ENCODE measurements at places on chromosomes 2 and 18. TPM values are rescaled to one million over a fixed set of nuclear protein-coding genes. Genes with fewer than 3 reads are reported as not detected.

OSR1 gene
- total RNA-seq = not detected

PSMA8 gene
- total RNA-seq = not detected

- no peak for DNase-seq
Observed at GRCh38 chr2:159879051-159879604, 81.1 kb upstream of the CD302 start.

DNA sequence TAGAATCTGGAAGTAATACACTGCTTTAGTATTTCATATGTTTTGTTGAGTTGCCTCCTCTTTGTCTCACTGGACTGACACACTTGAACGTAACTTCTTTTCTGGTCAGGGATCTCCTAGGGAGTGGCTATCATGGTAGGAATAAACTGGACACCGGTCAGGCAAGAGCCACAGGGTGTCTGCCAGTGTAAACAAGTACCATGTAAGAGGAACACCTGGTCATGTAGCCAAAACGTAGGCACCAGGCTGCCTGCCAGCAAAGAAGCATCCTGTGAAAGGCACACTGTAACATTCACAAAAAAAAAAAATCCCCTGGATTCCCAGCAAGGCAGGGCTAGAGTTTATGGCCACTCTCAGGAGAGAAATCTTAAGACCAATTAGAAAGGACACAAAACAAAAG, 372.8 kb upstream of the RND3 start:
- DNase-seq = no peak

GRCh38 chr2:180876506-180876905, 103.9 kb upstream of the UBE2E3 start:
- DNase-seq = no peak

DNA sequence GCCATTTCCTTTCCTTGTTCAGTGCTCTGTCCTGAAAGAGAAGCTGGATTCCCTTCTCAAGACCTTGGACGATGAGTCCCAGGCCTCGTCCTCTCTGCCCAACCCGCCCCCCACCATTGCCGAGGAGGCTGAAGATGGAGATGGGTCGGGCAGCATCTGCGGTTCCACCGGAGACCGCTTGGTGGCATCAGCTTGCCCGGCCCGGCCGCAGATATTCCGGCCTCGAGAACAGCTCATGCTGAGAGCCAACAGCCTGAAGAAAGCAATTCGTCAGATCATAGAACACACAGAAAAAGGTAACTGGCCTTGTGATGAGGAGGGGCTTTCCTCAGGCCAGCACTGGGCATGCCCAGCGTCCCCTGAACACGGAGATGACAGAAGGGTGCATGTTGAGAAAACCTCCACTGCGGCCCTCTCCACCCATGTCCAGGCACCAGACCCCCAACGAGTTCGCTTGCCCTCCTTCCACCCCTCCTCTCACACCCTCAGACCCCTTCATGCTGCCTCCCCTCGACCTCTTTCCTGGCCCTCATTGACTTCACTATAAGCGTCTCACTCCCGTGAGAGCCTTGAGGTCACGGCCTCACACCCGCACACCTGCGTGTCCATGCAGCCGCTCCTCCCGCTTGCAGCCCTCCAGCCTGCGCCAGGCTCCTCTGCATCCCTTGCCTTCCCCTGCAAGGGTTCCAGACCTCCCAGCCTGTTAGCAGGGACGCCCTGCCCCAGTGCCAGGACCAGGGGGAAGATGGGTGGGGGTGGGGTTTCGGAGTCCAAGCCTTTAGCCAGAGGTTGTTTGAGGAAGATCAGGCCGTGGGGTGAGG, 95.0 kb downstream of the DGKD start:
- DNase-seq = peak; percentile 24

DNA sequence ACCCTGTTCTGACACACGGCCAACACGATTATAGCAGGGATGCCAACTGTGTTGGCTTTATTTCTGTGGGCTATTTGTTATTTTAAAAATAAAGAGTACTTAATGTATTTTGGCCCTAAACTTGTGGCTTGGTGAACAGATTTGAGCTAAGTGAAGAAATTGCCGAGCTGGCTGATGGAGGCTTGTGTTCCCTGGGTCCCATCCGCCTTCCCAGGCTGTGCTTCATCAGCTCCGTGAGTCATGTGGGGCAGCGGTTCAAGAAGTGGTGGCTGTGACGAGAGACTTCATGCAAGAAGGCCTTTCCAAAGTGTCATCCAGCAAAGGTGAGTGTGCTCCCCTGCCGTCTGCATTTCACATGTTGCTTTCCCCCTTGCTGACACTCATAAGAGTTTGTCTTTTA, 73.6 kb upstream of the NCK2 start:
- DNase-seq = peak; percentile 57

- no peak for DNase-seq
Observed at GRCh38 chr2:166307326-166307725, 68.4 kb downstream of the SCN9A start.

- peak; percentile 97 for DNase-seq
Observed at GRCh38 chr2:168210895-168211570, 36.4 kb downstream of the STK39 start.
